ENCODE measurements at places on chromosomes 3 and 15.
A peak's percentile ranks its signal among the peaks of the same experiment; 100 is the strongest.

GRCh38 chr15:74727727-74728126, 2.4 kb upstream of the CYP1A1 start:
- no peak for DNase-seq

DNA sequence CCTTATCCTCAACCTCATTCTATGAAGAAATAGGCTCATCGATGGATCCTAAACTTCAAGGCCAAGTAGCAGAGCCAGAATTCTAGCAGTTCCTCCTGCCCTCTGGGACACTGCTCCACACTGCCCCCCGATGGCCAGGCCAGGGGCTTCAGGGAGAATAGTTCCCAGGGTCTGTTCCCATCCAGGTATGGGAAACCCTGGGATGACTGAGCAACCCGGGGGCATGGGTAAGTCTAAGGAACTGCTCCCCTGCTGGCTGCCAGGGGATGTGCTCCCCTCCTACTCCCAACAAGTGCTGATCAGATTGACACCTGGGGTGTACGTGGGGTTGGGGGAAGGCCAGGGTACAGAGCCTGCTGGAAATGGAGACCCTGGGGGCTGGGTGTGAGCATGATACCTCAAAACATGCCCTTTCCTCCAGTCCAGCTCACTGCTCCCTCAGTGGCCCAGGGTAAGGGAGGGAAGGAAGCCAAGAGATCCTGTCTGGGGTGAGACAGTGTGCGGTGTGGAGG, 7.6 kb downstream of the ULK3 start:
- peak; percentile 54 for DNase-seq

DNA sequence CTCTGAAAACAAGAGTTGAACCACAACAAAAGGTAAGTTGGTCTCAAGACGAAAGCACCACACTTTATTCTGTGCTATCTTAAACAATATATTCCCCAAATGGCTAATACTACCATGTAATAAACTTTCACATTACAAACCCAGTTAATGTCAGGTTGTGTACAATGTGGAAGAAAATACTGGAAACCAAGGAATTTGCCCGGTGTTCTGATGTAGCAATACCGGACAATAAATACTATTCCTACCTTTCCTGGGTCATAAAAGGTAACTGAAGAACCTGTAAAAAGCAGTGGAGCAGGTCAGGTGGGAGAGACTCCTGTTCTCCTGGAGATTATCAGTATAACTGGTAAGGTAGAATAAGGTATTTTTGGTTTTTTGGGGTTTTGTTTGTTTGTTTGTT, 3.9 kb downstream of the CFAP44 start:
- no peak for DNase-seq

- DNase-seq = no peak
These were observed 152.0 kb upstream of the PEX5L start for GRCh38 chr3:180188512-180189309.

DNA sequence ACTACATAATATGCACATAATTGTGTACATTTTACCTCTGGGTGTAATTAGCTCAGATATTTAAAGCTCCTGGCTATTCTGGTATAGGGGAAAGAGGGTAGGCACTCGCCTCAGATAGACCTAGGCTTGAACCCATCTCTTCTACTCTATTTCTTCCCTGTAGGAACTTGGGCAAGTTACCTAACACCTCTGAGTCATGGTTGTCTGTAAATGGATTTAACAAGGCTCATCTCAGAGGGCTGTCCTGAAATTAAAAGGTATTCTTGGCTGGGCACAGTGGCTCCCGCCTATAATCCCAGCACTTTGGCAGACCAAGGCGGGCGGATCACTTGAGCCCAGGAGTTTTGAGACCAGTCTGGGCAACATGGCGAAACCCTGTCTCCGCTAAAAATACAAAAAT, 30.7 kb downstream of the NANOGP8 start:
- DNase-seq = no peak

DNA sequence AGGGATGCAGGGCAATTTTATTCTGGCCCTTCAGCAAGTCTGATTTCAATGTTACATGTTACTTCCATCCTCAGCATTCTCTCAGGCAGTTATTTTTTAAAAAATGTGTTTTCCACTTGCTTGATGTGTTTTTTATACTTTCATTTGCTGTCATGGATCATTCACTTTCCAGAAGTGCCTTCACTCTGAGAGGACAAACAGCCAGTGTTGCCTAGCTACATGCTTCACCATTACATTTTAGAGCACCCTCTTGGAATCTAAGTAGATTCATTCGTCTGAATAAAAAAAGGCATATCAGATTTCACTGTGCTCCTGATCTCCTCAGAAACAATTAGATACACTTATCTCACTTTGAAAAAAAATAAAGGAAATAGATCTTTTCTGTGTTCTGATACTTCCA, 93.6 kb upstream of the POU1F1 start:
- DNase-seq = no peak

DNA sequence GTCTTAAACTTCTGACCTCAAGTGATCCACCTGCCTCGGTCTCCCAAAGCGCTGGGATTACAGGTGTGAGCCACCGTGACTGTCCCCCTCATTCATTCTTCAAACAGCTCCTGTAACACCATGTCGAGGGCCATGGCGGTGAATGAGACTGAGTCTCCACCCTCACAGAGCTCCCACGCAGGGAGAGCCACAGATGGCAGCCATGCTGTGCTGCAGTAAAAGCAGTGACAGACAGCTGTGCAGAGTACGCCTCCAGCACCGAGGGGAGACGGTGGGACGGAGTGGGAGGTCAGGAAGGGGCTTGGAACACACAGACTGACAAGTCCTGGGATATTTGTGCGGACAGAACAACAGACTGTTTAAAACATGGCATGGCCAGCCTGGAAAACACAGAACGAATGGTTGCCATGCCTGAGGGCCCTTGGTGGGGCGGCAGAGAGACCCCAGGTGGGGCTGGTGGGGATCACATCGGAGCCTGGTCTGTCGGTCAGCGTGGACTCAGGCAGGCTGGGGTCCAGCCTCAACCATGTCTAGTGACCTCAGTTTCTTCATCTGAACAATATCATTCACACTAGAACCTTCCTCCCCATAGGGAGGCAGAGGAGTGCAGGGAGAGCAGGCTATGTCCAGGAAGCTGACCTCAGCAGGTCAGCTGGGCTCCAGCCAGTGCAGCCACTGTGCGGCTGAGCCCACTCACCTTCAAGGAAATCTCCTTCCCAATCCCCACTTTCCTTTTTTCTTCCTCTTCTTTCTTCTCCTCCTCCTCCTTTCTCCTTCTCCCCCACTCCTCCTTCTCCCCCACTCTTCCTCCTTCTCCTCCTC, 20.6 kb upstream of the LCTL start:
- DNase-seq = no peak

DNA sequence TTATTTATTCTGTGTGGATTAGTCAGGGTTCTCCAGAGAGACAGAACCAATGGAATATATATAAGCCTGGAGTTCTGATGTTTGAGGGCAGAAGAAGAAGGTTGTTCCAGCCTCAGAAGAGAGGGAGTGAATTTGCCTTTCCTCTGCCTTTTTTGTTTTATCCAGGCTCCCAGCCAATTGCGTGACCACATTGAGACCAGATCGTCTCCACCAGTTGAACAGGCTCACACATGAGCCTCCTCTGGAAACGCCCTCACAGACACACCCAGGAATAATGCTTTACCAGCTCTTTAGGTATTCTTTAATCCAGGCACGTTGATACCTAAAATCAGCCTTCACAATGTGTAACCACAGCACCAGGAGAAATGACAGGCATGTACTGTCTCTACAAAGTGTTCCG, 923.1 kb downstream of the TBL1XR1 start:
- DNase-seq = no peak

DNA sequence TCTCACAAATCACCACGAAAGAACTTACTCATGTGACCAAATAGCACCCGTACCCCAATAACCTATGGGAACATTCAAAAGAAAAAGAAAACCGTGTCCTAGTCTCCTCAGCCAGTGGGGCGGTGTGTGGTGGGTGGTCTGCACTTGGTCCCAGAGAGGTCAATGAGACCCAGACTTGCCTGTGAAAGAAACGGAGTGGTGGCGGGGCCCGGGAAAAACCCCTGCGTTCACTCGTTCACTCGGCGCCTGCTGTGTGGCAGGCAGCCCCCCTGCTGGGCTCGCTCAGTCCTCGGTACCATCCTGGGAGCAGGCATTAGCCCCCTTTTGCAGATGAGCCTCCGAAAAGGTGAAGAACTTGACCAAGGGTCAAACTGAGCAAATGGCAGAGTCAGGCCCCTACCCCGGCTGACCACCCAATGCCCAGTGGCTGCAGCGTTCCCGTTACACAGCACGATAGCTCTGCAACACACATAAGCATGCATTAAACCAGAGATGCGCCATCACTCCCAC, 36.0 kb downstream of the ZDHHC19 start:
- DNase-seq = no peak

DNA sequence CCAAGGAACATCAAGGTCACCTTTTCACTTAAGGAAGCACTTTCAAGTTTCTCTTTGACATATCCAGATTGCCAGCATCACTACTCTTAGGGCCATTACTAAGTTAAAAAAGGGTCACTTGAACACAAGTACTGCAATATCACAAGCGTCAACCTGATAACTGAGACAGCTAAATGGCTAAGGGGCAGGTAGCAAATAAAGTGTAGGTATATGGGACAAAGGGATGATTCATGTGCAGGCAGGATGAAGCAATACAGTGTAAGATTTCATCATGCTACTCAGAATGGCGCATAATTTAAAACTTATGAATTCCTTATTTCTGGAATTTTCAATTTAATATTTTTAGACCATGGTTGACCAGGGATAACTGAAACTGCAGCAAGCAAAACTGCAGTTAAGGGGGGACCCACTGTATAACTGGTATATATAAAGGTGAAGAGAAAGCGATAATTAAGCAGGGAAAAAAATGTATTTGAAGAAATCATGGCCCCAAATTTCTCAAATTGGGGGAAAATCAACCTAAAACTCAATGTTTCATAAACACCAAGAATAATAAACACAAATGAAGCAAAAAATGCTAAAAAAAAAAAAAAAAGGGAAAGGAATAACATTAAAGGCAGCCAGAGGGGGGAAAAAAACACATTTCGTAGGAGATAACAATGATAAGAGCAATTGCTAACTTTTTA, 13.1 kb downstream of the CCR1 start:
- no peak for DNase-seq

DNA sequence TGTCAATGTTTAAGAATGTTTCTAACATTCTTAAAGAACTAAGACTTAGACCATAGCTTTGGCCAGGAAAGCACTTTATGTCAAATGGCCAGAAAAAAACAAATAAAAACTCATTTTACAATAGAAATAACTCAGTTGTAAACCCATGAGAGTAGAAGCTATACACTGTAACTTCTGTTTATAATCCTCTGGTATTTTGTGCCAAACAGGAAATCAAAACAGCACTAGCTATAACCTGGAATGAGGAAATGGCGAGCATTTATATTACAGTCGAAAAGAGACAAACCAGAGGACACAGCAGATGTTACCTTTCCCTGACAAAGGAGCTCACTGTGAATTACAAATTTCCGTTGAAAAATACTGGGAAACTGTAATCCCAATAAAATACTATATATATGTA, 10.3 kb downstream of the GK5 start:
- DNase-seq = no peak

GRCh38 chr3:112629425-112629824, 11.5 kb downstream of the CCDC80 start:
- DNase-seq = no peak

- no peak for DNase-seq
These were observed 146.6 kb downstream of the TBL1XR1 start for GRCh38 chr3:177050501-177051237.

DNA sequence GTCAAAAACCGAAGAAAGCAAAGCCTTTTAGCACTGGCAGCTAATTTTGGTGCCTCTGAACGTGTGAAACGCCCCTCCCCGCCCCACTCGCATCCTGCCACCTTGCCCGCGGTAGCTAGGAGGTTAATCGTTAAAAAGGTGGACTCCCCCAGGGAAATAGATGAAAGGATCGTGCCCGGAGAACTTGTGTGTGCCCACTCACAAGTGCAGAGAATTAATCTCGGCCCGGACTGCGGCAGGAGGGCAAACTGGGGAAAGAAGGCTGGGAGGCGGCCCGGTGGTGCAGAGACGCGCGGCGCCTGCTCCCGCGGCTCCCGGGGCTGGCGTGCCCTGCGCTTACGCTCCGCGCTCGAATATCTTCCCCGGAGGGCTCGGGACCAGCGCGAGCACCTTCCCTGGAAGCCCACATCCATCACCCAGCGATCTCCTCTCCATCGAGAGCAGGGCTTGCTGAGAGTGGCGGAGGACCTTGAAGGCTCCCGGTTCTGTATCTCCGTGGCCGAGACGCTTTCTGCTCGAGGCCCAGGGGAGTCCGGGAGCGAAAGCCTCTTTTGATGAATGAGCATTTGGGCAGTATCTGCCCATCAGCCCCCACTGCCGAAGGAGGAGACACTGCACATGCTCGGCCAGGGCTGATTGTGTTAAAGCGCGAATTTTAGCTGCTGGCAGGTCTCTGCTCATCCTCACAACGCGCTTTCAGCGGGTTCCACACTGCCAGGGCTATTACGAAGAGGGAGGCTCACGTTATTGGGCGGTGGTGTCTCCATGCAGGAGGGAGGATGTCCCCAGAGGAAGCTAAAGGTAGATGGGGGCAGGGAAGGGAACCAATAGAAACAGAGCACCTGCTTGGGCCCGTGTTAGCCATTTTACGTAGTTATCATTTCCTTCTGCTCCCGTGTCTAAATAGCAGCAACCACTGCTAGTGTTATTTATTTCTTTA, 1.3 kb upstream of the SPTSSB start:
- DNase-seq = no peak

- no peak for DNase-seq
These were observed 352.0 kb upstream of the ADAMTS9 start for GRCh38 chr3:65039754-65040210.

DNA sequence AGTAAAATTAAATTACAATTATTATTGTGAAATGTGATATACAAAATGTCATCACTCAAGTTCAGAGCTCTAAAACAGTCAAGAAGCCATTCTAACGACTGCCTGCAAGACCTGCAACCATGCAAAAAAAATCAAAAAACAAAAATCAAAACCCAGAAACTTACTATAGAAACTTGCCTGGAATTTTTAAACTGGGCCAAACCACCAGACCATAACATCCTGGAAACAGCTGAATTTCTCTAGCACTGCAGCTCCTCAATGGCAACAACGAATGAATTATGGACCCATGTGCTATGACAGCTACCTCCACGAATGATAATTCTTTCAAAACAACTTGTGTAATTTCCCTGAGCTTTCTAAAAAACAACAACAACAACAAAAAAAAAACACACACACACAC, 130.0 kb upstream of the KCNMB2 start:
- no peak for DNase-seq

GRCh38 chr3:47381317-47382157, 716 bp downstream of the PTPN23 start:
- peak; percentile 70 for DNase-seq

- no peak for DNase-seq
These were observed 103.7 kb downstream of the MEGF11 start for GRCh38 chr15:66149871-66150270.

DNA sequence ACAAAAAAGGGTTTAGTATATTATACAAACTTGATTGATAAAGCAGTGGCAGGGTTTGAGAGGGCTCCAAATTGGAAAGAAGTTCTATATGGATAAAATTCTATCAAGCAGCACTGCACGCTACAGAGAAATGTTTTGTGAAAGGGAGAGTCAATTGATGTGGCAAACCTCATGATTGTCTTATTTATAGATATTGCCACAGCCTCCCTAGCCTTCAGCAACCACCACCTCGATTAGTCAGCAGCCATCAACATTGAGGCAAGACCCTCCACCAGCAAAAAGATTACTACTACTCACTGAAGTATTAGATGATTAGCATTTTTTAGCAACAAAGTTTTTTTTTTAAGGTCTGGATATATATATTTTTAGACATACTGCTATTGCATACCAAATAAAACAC, 296.7 kb downstream of the CHST2 start:
- no peak for DNase-seq

Data from activated T-cell treated with anti-CD3 and anti-CD28 coated beads, Interleukin-2, amount 50 U/mL, for 1 hour (primary cell).